ENCODE measurements at places on chromosomes 1 and 21.

DNA sequence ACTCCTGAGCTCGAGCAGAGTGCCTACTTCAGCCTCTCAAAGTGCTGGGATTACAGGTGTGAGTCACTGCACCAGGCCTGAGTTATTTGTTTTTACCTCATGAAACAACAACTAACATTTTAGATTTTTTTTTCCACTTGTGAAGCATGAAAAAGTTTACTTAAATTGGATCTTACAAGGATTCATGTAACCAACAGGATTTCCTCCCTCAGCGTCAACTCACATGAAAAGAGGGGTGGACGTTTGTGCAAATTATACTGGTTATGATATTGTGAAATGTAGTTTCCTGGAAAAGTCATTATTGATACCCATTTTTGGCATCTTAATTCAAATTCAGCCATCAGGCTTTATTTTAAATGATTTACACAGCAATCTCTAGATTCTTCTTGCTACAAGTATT, 6.5 kb downstream of the CNST start:
- DNase-seq = no peak

GRCh38 chr1:160436966-160437365, 36.6 kb downstream of the VANGL2 start:
- DNase-seq = no peak

DNA sequence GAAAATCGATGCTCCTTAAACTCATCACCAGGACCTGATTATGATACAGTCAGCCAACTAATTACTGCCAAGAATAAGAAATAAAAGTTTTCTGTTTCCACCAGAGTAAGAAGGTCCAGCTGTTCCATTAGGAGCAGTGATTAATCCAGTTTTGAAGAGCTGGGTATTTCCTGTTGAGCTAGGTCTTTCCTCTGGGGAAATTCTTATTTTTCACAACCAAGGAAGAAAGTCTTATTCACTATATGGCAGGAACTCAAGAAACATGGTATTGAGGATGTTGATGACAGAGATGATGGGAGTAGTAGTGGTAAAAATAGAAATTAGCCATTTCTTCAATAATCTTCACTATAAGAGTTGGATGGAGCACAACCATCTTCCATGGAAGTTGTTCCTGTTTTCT, 374.6 kb upstream of the RUNX1 start:
- DNase-seq = no peak

DNA sequence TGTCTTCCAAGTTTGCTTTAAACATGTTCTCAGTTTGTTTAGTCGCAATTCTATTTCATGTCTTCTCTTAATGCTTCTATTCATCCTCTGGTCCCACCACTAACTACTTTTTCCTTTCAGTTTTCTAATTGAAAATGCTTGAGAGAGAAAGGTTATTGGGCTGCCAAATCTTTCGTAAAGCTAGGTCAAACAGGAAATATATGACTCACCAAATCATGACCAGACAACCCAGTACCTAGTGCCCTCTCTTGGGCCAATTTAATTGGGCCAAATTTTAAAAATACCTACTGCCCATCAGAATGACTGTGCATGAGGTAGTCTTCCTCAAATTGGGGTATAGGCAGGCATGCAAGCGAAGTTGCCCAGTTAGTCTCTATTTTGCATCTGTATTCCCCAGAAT, 295.4 kb upstream of the PBX1 start:
- no peak for DNase-seq

- no peak for DNase-seq
Measured at GRCh38 chr1:161012420-161012819, 8.5 kb downstream of the F11R start.

DNA sequence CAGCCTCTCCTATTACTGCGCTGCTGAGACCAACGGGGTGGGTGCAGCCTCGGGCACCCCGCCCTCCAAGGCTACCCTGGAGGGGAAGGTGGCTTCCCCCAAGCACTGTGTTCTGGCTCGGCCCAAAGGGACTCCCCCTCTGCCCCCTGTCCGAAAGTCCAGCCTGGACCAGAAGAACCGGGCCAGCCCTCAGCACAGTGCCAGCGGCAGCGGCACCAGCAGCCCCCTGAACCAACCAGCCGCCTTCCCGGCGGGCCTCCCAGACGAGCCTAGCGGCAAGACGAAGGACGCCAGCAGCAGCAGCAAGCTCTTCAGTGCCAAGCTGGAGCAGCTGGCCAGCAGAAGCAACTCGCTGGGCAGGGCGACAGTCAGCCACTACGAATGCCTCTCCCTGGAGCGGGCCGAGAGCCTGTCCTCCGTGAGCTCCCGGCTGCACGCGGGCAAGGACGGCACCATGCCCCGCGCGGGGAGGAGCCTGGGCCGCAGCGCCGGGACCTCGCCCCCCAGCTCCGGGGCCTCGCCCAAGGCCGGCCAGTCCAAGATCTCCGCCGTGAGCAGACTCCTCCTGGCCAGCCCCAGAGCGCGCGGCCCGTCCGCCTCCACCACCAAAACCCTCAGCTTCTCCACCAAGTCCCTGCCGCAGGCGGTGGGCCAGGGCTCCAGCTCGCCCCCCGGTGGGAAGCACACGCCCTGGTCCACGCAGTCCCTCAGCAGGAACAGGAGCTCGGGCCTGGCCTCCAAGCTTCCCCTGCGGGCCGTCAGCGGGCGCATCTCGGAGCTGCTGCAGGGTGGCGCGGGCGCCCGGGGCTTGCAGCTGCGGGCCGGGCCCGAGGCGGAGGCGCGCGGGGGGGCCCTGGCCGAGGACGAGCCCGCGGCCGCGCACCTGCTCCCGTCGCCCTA, 533.1 kb downstream of the KIF26B start:
- DNase-seq = no peak

DNA sequence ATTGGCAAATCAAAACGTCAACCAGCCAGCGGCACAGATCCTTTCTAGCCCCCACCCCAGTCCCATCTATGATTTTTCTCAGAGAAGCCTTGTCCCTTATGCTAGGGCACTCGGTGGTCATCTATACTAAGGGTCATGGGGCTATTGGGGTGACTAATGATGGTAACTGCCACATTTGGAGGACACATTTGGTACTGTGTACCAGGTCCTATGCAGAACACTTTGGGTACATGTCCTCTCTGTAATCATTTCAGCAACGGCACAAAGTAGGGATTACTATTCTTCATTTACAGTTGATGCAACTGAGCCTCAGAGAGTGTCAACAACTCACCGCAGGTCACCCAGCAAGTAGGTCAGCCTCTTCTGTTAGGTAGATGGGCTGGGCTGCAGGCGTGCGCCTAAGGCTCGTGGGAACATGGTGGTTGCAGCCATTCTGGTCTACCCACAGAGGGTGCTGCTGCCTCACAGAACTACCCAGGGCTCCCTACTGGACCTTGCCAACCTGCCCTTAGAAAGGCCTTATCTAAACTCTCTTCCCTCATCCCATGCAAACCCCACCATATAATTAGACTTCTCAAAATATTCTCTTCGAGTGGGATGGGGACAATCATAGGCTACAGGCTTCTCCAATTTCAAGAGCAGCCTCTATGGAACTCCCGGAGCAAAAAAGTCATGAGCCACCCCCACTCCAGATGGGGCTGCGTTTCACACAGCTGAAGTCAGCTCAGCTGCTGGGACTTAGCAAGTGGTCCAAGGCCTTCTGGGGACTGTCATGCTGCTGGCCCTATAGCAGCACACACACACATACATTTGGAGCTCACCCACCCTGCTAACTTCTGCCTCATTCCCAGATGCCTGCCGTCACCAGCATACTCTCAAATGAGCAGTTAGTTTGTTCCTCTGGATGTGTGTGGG, 5.8 kb upstream of the SDHB start:
- peak; percentile 25 for DNase-seq

- DNase-seq = no peak
Measured at GRCh38 chr1:74522148-74522547, 9.7 kb upstream of the LRRC53 start.

- no peak for DNase-seq
Measured at GRCh38 chr1:175818929-175819328, 75.5 kb upstream of the TNR start.

DNA sequence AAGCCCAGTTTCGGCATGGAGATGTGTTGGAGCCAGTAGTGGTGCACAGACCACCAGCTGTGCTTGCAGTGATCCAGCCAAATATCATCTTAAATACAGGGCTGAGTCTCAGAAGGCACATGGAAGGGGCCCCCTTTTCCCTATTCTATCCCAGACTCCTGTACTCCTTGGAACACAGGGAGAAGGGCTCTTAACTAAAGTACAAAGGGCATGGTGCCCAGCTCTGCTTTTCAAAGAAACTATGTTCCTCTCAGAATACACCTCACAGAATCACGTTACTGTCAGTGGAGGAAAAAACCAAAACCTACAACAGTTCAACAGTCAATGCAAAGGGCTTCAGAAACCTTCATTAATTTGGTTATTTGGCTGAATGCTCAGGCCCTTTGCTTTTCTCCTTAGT, 180.6 kb upstream of the C1orf105 start:
- DNase-seq = no peak

- no peak for DNase-seq
Measured at GRCh38 chr1:164853146-164853545, 294.2 kb downstream of the PBX1 start.

GRCh38 chr1:25874635-25875153, 814 bp downstream of the PAQR7 start:
- DNase-seq = no peak

DNA sequence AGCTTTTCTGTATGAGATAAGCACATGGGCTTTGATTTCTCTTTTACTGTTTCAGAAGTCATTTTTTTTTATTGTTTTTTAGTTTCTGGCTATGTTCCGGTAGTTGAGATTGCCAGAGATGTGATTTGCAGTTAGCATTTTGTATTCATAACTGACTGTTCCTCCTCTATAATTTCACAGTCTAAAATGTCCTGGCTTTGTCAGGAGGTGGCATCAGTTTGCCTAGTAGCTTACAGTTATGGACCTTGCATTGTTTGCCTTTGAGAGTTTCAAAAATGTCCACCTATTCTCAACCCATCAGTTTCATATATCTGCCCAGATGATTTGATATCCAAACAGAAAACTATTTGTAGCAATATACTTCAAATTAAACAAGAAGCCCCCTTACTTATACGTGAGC, 39.5 kb upstream of the ST6GALNAC3 start:
- DNase-seq = no peak

DNA sequence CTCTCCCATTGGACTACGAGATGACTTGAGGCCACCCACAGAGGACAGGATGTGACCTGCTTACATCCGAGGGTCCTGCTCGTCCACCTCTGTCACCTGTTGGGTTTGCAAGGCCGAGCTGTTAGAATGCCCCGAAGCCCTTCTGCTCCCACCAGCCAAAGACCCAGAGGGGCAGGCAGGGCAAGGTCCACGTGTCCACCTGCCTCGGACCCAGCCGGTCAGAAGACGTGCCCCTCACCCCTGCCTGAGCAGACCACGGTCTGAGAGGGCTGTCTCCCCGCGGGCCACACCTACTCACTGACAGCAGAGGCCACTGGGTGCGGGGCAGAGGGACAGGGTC, 30.3 kb upstream of the TRAPPC10 start:
- no peak for DNase-seq

GRCh38 chr1:211336161-211336560, 9.5 kb downstream of the TRAF5 start:
- no peak for DNase-seq

DNA sequence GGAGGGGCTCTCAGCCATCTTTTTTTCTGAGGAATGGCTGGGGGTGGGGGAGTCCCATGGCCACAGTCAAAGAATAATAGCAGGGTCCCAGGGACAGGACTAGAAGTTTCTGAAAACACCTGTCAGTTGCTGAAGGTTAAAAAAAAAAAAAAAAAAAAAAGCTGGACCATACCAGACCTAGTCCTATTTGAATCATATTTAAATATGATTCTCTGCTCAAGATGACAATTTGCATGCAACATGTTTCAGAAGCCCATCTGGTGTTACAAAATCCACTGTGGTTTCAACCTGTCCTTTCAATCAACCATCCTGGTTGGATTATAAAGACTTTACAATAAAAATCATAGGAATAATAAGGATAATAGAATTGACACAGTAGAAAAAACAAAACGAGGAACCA, 153.7 kb downstream of the TENT5C start:
- peak; percentile 3 for DNase-seq

DNA sequence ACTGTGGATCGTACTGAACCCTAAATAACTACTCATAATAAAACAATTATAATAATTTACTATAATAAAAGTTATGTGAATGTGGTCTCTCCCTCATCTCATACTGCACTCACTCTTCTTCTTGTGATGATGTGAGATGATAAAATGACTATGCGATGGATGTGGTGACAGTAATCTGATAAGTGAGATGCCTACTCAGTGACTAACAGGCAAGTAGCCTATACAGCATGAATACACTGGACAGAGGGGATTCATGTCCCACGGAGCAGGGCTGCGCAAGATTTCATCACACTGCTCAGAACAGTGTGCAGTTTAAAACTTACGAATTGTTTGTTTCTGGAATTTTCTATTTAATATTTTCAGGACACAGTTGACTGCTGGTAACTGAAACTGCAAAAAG, 304.0 kb downstream of the DUSP10 start:
- no peak for DNase-seq

DNA sequence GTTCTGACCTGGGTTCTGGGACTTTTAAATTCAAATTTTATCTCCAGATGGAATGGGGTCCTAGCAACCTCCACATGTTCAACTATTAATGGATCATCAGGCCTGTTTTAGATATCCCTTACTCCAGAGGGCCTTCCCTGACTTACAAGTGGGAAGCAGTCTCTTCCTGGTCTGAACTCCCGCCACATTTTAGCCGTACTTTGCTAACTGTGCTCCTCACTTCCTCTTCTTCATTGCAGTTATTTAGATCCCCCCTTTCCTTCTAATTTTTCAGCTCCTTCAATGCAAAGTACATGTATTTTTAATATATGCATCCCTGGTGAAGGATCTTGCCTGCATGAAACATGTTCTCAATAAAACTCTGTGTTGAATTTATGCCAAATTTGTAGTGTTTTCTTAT, 3.7 kb downstream of the CD1A start:
- DNase-seq = no peak

DNA sequence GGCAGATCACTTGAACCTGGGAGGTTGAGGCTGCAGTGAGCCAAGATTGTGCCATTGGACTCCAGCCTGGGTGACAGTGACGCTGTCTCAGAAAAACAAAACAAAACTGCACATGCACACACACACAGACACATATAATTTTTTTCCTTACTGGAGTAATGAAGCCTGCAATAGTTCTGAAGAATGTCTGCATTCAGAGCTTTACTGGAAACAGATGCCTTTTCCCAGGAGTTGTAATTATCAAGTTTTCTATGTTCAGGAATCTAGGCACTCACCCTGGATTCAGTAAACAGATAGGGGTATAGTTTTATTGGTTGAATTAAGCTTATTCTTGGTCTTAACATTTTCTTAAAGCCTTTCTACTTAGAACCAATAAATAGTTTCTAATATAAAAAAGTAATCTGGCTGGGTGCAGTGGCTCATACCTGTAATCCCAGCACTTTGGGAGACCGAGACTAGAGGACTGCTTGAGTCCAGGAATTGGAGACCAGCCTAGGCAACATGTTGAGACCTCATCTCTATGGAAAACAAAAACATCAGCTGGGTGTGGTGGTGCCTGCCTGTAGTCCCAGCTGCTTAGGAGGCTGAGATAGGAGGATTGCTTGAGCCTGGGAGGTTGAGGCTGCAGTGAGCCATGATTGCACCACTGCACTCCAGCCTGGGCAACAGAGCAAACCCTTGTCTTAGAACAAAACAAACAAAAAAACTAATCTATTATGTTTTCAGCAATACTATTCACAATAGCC, 15.8 kb downstream of the SPEN start:
- no peak for DNase-seq

GRCh38 chr1:74504125-74504932, 8.1 kb downstream of the LRRC53 start:
- DNase-seq = peak; percentile 47
